ENCODE measurements at places on chromosomes 5 and 9.
A peak's percentile ranks its signal among the peaks of the same experiment; 100 is the strongest.

GRCh38 chr9:121206516-121207370, 5.1 kb upstream of the RAB14 start:
- no peak for DNase-seq

DNA sequence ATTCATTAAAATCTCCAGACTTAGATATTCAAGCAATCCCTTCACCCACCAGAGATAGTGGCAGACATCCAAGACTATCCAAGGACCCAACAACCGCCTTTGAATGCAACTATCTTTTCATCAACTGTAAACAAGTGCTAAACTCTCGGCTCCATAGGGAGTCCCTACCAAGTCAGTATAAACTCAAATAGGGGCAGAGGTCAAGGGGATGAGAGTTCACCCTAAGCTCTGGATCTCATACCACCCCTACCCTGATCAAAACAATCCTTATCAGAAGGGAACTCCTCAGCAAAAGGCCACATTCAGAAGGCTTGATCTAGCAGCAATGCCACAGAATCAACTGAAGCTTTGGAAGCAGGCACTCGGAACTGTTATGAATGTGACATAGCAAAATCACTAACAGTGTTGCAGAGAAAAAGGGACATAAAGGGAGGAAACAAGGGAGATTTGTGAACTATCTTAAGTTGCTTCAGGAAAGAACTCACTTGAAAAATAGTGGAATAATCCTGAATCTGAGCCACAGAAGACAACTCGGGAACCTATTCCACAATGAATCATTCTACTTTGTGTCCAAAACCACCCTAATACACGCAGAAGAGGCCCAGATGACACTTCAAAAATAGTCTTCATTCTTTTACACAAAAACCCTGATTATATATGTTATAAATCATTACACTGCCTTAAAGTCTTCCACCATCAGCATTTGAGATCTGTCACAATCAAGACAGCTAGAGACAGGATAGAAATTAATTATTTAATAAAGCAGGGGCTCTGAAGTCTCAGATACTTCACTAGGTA, 49.8 kb downstream of the NR6A1 start:
- DNase-seq = no peak

DNA sequence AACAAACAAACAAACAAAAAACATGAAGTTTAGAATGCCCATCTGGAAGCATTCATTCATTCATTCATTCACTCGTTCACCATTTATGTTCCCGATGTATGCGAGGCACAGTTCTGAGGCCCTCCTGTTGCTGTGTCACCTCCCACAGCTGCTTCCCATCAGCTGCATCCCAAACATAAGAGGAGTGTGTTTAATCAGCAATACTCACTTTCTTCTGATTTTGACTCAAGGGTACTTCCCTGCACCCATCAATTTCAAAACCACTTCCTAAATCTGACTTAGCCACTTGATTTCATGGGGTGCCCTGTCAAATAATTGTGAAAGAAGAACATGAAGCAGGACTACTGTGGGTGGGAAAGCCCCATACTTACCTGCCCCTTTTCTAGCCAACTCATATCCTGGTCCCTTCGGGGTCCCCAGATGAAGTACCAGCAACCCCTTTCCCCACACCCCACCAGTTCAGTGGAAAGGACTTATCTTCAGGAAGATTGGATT, 128.0 kb upstream of the IL12B start:
- DNase-seq = peak; percentile 23

DNA sequence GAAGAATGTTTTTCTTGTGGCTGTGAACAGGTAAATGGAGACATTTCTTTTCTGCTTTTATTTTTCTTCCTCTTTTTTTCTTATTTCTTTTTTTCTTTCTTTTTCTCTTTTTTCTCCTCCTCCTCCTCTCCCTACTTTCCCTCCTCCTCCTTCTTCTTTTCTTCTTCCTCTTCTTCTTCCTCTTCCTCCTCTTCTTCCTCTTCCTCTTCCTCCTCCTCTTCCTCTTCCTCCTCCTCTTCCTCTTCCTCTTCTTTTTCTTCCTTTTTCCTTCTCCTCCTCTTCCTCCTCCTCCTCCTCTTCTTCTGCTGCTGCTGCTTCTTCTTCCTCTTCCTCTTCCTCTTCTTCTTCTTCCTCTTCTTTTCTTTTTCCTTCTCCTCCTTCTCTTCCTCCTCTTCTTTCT, 65.3 kb upstream of the NTRK2 start:
- no peak for DNase-seq

GRCh38 chr5:156913719-156914370, 49.2 kb downstream of the TIMD4 start:
- DNase-seq = no peak

Measured in GM18507 (cell line).